ENCODE measurements at places on chromosomes 6 and 20. TPM values are rescaled to one million over a fixed set of nuclear protein-coding genes. Genes with fewer than 3 reads are reported as not detected.

CD93 gene
- polyA plus RNA-seq: not detected

GJA10 gene
- polyA plus RNA-seq: not detected

ABHD16B gene
- polyA plus RNA-seq: not detected

MYLK2 gene
- polyA plus RNA-seq: 0.12 TPM

SUMO4 gene
- polyA plus RNA-seq: 0.04 TPM

SYCP2 gene
- 0.04 TPM for polyA plus RNA-seq

SLC32A1 gene
- polyA plus RNA-seq: not detected

SEL1L2 gene
- not detected for polyA plus RNA-seq

DEF6 gene
- polyA plus RNA-seq: 26.4 TPM

PHACTR1 gene
- 0.30 TPM for polyA plus RNA-seq

CST5 gene
- polyA plus RNA-seq: not detected

DNA sequence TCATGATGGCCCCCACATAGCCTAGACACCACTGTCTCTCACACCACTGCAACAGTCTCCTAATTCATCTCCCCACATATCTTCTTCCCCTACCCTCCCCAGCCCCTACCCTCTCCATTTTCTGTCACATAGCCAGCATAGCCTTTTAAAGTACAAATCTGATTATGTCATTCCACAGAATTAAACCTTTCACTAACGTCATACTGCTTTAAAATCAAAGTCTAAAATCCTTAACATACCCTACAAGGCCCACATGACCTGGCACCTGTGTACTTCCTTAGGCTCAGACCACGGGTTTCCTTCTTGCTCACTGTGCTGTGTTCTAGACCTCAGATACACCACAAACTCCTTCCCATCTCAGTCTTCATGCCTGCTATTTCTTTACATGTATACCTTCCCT is 5.9 kb downstream of the OSTM1 start:
- DNase-seq: no peak

DNA sequence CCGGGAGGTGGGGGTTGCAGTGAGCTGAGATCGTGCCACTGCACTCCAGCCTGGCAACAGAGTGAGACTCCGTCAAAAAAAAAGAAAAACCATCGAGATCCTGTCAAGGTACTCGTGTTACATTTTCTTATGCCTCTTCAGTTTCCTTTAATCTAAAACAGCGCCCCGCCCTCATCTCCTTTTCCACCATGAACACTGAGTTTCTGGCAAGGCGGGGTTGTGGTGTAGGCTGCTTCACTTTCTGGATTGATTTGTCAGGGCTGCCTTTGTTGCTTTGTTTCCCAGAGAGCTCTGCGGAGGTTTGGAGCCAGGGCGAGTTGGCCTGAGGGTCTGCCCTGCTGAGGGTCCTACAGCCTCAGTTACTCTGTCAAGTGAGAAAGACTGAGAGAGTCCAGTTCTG is 8.9 kb downstream of the ITPR3 start:
- DNase-seq: no peak

DNA sequence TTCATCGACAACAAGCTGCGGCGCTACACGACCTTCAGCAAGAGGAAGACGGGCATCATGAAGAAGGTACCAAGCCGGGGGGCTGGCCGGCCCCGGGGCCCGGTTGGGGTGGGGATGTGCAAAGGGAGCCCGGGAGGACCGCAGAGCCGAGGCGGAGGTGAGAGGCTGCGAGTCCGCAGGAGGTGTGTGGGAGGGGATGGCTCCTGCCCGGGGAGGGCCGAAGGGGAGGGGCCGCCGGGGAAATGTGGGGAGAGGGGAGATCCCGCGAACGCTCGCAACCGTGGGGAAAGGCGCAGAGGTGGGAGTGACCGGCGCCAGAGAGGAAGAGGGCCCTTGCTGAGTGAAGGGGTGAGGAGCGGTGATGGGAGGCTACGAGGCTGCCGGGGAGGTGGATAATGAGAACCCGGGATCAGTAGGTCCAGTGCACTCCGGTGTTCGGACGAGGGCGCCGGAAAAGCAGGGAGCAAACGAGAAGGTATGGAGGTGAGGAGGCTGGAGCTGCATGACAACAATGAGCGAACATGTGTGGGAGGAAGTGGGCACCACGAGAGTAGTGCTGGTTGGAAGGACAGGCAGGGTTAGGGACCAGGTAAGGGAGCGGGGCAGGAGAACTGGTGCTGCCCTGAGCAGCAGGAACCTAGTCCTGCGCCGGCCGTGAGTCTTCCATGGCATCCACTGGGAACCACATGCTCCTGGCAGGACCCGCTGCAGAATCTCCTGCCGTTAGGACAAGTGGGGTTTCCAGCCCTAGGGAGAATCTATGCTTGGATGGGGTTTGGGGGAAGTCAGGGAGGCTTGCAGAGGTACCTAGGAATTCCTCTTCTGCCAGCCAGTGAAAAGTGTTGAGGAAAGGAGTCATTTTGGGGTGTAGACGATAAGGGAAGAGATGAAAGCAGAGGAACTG is 1.3 kb downstream of the SRF start:
- DNase-seq: peak; percentile 41

- DNase-seq: no peak
Measured at GRCh38 chr20:18849131-18849530, 35.5 kb downstream of the SCP2D1 start.

DNA sequence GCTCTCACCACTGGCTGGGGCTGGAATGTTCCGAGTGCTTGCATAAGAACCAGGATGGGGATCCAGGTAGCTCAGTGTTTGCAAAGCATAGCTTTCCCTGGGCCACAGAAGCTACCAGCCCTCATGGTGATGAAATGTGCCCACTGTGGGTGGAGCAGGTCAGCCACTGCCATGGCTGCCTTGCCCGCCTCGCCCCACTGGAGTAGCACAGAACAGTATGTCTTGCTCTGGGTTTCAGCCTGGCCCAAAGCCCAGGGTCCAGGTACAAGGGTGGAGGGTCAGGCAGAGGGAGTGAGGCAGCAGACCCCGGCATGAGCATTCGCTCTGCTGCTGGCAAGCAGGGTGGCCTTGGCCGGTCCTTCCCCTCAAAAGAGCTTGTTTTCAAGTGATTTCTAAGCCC is 34.7 kb downstream of the KCNK17 start:
- DNase-seq: no peak

- no peak for DNase-seq
Measured at GRCh38 chr6:142835787-142836535, 109.0 kb downstream of the HIVEP2 start.

GRCh38 chr20:60292001-60292520 is 333.8 kb downstream of the CDH26 start:
- no peak for DNase-seq

GRCh38 chr6:379410-380181 is 12.0 kb upstream of the IRF4 start:
- DNase-seq: no peak

DNA sequence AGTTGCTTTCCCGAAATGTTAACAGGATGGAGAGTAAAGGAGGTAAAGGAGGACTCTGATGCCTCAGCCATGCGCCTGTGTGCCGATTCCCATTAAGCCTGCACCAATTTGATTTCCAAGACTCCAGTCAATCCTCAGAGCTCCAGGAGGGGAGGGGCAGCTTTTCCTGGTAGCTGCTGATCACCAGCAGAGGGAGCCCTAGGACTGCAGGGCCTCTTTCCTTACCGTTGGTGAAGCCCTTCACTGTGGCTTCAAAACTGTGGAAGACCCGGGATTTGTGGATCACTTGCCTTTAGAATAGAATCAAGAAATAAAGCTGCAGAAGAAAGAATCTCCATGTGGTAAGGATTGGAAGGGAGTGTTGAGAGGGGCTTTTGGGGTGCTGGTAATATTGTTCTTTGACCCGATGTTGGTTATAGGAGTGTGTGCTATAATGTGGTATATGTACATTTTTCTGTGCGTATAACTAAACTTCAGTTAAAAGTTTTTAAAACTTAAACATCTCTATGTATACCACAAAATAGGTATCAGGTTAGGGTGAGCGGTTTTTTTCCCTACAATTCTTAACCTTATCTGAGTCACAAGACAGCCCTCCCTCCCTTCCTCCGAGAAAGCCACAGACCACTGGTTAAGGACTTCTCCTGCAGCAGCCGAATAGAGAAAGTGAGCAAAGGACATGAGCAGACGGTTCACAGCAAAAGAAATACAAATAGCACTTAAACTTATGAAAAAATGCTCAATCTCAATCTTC is 6.9 kb upstream of the OSER1 start:
- peak; percentile 50 for DNase-seq

GRCh38 chr20:22673467-22673866 is 89.1 kb upstream of the FOXA2 start:
- no peak for DNase-seq

- peak; percentile 66 for DNase-seq
Measured at GRCh38 chr6:6883011-6883410, 224.8 kb upstream of the RREB1 start.

DNA sequence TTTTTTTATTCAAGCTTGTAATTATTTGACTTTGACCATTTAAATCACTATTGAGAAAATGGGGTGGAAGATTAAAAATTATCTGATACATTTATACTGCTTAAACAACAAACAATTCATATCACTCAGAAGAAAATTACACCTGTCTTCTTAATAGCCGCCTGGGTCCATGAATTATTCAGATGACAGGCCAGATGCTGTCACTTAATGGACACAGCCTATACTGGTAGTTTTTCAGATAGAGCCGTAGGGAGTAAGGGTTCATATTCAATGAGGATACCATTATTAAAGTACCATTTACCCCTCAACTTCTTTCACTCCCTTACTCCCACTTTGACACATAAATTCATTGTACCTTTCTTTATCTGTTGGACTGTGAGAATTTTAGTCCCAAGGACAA is 1193.4 kb upstream of the MAP3K7 start:
- DNase-seq: no peak

- DNase-seq: no peak
Measured at GRCh38 chr6:158413814-158414565, 101.7 kb downstream of the TULP4 start.

DNA sequence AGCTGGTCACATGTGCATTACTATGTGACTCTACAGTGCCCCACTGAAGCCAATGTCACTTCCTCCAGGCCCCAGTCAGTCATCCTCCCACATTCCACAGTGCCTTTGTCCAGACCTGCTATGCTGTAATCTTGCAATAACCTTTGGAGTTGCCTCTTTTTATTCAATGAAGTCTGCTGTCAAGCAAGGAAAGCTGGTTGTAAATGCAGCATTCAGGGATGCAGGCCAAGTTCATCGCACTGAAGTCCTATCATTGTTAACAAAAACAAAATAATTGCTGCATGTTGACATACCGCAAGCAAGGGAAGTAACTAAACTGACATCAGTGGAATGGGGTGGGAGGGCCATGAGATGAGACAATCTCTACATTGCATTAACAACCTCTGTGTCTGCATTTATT is 131.2 kb upstream of the CDYL start:
- peak; percentile 70 for DNase-seq

DNA sequence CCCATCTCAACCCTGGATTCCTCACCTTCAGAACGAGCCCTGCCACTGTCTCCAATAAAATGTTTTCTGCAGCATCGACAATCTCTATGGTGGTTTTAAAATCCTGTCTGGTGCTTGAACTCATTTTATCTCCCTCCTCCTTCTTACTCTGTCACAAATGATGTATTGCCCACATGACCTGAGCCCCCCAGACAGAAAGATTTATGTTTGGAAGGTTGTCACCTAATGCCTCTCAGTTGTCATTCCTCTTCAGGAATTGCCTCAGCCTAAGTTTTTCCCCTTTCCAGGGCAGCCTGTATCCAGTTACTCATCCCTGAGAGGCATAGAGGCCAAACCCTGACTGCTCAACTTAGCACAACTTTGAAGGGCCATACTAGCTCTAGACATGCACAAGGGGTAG is 9.2 kb downstream of the GPX5 start:
- DNase-seq: no peak

DNA sequence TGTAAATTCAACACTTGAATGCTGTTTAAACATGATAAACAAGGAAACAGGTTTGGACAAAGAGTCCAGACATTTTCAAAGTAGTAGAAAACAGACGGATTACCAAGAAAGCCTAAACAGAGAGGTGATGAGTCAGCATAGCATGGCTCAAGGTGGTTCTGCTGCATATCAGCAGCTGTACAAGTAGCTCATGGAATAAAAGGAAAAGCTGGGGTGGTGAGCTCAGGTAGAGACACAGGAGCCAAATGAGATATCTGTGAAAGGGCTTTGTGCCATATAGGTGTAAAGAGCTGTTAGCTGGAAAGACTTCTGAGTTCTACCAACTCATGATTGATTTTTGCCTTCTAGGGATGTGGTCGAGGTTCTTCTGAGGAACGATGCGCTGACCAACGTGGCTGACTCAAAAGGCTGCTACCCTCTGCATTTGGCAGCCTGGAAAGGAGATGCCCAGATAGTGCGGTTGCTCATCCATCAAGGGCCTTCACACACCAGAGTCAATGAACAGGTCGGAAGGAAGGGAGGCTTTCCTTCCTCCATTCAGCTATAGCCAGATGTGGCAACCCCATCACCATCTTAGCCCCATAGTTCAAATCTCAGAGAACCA is 80.7 kb downstream of the ANKS1A start:
- peak; percentile 84 for DNase-seq

DNA sequence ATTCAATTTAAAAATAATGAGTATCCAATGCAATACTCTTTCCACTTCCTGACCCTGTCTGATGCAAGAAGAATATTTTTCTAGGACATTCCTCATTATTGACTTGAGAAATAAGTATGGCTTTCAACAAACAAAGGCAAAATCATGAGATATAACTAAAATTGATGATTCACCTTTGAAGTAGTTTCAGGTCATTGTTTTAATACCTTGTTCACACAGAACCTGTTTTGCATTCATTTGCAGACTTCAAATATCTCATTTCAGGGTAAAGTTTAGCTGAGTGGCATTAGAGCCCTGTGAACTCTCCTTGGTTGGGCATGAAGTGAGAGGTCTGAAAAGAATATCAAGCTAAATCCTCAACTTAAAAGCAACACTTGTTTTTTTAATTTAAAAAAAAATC is 309.2 kb downstream of the NRN1 start:
- peak; percentile 48 for DNase-seq

DNA sequence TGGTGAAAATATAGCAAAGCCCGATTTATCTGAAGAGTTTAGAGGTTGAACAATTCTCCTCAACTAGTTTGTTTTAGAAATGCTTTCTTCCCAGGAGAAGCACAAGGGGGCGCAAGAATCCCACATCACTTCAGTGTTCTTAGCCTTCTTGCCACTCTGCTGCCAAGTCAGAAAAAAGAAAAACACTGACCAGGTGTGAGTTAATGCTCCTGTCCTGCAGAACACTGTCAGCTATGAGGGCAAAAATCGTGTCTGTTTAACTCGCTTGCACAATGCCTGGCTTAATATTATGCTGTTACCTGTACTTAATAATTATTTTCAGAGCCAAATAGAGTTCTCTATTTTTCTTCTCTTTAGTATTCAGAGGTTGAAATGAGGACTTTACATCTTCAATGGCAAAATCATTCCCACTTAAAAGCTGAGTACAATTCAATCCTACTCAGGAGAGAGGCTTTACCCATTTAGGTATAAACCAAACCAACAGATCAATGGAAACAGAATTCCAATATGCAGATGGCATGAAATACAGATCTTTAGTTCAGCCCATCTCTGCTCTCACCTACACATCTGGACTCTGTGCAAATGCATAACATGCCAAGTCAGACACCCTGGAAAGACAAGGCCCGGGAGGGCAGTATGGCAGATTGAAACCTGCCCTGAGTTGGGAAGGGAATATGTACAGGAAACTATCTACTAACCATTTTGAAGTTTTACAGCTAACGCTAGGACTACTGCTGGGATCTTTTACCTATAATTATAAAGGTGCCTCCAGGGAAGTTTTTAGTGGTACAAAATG is 71.4 kb upstream of the TULP1 start:
- peak; percentile 55 for DNase-seq

- DNase-seq: no peak
Measured at GRCh38 chr6:35417979-35418661, 34.0 kb upstream of the FANCE start.

Data from foreskin keratinocyte (primary cell).